ENCODE measurements at places on chromosomes 1 and 21.
A peak's percentile ranks its signal among the peaks of the same experiment; 100 is the strongest.

DNA sequence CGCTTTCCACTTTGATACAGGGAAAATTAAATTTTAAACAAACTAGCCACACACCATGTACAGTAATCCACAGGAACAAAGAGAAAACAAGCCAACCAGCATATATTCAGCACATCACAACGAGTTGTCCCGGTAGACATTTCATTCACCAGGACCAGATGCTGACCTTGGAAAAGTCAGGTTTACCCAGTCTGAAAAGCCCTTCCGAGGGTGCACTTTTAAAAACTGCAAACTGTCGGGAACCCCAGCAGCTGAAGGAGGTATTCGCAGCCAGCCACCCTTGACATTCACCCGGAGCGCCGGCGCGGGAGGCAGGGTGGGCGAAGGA is 1.2 kb downstream of the MCOLN3 start:
- no peak for DNase-seq

- no peak for DNase-seq
Observed at GRCh38 chr1:80048716-80049115, 1042.2 kb upstream of the ADGRL4 start.

DNA sequence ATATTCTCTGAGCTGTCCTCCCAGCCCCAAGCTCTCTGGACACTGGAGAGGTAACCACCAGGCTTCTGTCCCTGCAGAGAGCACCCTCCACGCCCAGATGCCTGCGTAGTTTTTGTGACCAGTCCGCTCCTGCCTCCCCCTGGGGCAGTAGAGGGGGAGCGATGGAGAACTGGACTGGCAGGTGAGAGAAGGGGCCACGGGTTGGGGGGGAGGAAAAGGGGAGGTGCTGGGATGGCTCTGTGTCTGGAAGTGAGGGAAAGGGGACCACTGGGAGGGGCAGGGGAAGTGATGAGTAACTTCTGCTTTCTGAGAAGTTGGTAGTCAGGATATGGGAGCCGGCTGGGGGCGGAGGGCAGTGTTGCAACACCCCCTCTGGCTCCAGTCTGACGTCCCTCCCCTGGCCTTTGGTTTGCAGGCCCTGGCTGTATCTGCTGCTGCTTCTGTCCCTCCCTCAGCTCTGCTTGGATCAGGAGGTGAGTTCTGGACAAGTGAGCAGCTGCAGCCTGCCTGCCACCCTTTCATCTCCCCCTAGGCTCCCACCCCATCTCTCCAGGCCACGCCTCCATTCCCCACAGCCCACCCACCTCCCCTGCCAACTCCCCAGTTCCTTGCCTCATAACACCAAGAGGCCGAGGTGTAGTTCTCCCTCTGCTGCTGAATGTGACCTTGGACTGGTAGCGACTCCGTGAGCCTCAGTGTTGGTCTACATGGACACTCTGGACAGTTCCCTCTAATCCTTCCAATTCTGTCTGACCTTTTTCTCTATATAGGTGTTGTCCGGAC is 3.1 kb downstream of the ADAMTSL4 start:
- no peak for DNase-seq

DNA sequence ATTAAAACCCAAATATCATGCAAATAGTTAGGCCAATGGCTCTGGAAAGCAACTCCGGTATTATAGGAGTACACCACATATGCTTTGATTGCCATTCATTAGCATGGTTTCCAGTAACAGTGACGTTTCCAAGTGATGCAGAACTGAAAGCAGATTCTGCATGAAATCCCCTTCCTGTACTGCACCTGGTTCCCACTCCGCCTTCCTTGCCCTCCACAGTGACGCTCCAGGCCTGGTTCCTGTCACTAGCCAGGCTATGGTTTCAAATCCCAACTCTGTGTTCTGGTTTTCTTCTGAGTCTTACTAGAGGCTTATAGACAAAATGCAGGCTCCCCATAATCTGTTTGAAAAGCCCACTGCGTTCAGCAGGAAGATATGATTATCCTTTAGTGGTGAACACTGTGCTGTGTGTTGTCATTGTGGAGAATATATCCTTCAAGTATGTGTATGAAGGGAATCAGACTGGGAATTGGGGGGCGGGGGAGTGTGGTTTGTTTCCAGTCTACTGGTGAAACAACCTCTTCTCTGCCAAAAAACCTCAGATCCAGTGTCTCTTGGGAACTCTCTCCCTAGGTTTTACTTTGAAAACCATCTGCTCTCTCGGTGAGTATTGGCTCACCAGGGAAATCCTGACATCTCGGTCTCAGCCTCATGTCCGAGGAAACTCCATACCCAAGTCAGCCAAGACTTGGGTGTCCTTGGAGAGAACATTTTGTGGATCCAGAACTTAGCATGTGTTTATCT is 78.7 kb downstream of the TYW3 start:
- DNase-seq = peak; percentile 53

DNA sequence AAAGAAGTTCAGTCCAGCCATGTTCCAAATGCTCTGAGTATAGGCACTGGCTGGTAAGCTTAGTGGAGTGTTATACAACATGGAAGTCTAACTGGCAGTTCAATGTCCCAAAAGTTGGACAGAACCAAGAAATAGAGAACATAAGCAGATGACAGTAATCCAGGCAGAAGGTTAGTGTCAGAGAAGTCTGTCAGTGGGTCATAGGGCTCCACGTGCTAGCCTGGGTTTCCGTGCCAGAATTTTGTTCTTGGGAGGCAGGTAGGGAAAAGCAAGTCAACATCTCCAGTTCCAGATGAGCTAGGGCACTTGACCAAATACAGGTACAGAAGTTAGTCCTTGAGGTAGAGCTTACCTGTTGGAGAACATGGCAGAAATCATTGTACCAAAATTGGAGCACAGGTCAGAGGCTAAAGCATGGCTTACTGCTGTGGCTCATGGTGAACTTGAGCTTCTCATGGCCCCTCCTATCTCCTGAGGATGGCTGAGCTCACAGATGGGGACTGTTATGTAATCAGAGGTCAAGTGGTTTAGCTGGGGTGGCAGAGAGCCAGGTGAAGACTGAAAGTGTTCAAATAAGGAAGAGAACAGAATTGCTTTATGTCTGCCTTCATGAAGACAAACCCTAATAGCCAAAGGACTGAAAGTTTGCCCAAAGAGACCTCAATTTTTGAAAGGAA is 170.8 kb downstream of the NFIA start:
- DNase-seq = peak; percentile 92

GRCh38 chr1:48462716-48463302 is 9.2 kb downstream of the SPATA6 start:
- DNase-seq = peak; percentile 11

- DNase-seq = no peak
Observed at GRCh38 chr21:32748529-32748928, 20.7 kb upstream of the SYNJ1 start.

- DNase-seq = no peak
Observed at GRCh38 chr1:21762022-21762404, 20.9 kb downstream of the USP48 start.

- no peak for DNase-seq
Observed at GRCh38 chr1:205598841-205599668, 32.8 kb downstream of the ELK4 start.

DNA sequence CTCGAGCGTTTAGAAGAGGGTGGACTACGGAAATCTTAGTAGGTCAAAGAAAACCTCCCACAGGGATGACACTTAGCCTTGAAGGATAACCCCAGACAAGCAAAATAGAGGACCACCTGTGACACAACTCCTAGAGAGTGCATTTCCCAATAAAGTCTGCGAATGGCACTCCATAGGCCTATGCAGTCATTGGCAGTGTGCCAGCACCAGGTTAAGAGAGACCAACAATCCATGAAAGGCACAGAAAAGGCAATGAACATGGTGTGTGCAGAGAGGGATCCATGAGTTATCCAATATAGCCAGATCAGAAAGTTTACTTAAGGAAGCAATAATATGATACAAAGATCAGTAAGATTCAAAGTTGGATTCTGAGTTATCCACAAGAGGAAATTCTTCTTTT is 45.2 kb upstream of the FMO2 start:
- no peak for DNase-seq

DNA sequence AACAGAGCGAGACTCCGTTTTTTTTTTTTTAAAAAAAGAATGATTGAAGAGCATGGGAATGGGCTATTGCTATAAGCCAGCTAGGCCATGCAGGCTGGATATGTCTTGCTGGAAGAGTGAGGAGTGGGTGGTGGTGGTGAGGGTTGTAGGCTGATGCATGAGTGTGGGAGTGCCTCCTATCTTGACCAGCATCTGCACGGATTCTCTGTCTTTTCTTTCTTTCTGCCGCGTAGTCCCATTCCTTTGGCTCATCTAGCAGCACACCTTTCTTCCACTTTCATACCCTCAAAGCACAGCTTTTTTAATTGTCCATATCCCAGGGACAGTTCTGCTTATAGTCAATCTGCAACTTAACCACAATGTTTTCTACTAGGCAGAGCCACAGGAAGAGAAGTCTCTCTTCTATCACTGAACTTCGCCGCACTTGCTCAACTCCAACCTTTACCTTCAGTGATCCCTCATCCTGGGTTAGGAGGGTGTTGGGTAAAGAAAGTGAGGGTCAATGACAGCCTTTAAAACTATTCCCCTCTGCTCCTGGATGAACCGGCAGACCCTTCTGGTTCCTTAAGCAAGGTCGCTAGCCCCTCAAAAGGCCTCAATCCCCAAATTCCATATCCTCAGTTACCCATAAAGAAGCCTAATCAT is 15.2 kb downstream of the ADCY10 start:
- no peak for DNase-seq

DNA sequence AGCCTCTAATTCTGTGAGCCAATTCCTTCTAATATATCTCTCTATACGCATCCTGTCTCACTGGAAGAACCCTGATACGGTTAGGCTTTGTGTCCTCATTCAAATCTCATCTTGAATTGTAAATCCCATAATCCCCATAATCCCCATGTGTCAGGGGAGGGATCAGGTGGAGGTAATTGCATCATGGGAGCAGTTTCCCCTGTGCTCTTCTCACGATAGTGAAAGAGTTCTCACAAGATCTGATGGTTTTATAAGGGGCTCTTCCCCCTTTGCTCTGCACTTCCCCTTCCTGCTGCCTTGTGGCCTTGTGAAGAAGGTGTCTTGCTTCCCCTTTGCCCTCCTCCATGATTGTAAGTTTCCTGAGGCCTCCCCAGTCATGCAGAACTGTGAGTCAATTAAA is 116.1 kb downstream of the MRPS6 start:
- DNase-seq = peak; percentile 87
